Activated CD4-positive, alpha-beta T cell treated with anti-CD3 and anti-CD28 coated beads, Interleukin-2, amount 10 ng/mL, durations not matched to agents 7 days and 5 days (primary cell): ENCODE measurements at places on chromosomes 2 and 18. TPM values are rescaled to one million over a fixed set of nuclear protein-coding genes. Genes with fewer than 3 reads are reported as not detected.

- H3K36me3 ChIP-seq, result no peaks in the 10 kb centered on the region
- H3K27me3 ChIP-seq, result no peaks in the 10 kb centered on the region
- H3K27ac ChIP-seq, result peak overlapping the region; percentile 10
- peaks cover 11% of the 10 kb centered on the region for H3K4me1 ChIP-seq
These were observed 89.3 kb downstream of the MBD5 start for GRCh38 chr2:148110184-148110583.

- no peaks in the 10 kb centered on the region for H3K36me3 ChIP-seq
- peaks cover 3% of the 10 kb centered on the region for H3K4me1 ChIP-seq
- no peak overlapping the region for H3K4me3 ChIP-seq
- no peak overlapping the region for H3K27ac ChIP-seq
- no peak for DNase-seq
These were observed 160.6 kb downstream of the MAP2 start for GRCh38 chr2:209584472-209584871.

DNA sequence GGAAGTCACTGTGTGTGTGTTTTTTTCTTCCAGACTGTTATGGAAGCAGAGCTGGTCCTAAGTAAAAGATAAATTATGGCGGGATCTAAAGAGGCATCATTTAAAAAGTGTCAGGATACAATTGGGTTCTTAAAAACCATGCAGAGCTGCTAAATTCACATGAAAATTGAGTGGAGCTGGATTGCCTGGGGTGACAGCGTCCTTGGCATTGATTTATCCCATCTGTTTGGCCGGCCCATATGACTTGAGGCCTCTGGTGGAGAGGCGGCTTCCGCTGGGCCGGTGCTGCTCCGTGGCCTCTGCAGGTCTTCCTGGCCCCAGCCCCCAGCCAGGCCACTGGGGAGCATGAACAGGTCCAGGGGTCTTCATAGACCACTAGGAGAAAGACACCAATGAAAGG, 165.5 kb downstream of the GLI2 start:
- H3K36me3 ChIP-seq, result no peaks in the 10 kb centered on the region
- DNase-seq, result no peak
- no peak overlapping the region for H3K4me3 ChIP-seq
- H3K27me3 ChIP-seq, result no peaks in the 10 kb centered on the region
- H3K4me1 ChIP-seq, result no peaks in the 10 kb centered on the region

DNA sequence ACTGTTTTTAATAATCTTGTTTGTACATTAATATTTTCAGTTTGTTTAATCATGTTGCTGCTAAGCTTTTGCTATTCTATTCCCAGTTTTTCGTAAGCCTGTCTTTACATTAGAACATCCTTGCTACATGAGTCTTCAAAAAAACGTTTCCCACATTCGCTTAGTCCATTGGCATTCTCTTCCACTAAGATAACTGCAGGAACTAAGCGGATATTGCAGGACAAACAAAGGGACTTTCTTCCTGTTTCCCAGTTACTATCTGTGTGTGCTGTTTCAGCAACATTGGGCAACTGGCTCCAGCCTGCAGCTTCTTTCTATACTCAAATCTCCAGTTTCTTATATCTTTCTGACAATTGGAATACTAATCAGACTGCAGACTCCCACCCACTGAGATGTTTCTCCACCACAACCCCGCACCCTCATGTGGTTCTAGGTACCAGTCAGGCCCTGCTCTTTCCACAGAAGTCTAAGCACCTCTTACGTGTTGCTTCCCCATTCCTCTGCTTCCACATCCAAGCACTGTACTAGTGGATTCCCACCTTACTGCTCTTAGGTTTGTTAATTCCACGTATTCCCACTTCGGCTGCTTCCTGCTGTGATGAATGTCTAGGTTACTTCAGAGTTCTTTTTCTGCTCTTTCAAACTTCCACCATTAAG, 420.3 kb downstream of the LRRTM4 start:
- no peaks in the 10 kb centered on the region for H3K4me1 ChIP-seq
- no peak overlapping the region for H3K27ac ChIP-seq
- H3K27me3 ChIP-seq, result no peaks in the 10 kb centered on the region
- no peak for DNase-seq

- no peaks in the 10 kb centered on the region for H3K36me3 ChIP-seq
- peaks cover 3% of the 10 kb centered on the region for H3K27me3 ChIP-seq
- no peaks in the 10 kb centered on the region for H3K4me1 ChIP-seq
- no peak for DNase-seq
These were observed 402.0 kb upstream of the UBE2E3 start for GRCh38 chr2:180578441-180578840.

DNA sequence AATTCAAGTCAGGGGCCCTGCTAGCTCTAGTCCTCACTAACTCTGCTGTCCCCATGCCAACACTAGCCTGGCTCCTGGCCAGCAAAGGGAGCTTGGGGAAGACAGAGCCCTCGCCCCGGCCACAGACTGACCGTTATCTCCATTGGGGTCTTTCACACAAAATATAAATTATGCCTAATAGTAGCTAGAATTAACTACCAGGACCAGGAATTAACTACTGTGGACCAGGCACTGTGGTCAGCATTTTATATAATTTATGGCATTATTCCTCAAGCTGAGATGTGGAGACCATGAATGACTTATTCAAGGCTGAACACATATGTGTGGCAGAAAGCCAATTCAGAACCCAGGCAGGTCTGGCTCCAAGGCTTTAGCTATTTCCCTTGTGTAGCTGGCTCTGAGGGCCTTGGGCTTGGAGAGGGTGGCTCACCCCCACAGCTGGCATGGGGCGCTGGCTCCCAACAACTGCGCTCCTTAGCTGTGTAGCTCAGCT, 49.2 kb downstream of the CELF4 start:
- H3K4me3 ChIP-seq, result no peak overlapping the region
- no peaks in the 10 kb centered on the region for H3K4me1 ChIP-seq
- no peaks in the 10 kb centered on the region for H3K27me3 ChIP-seq
- H3K36me3 ChIP-seq, result no peaks in the 10 kb centered on the region

- H3K4me1 ChIP-seq, result peaks cover 32% of the 10 kb centered on the region
- no peaks in the 10 kb centered on the region for H3K27me3 ChIP-seq
- H3K4me3 ChIP-seq, result peak overlapping the region; percentile 98
- DNase-seq, result no peak
- peak overlapping the region; percentile 91 for H3K27ac ChIP-seq
- peaks cover 30% of the 10 kb centered on the region for H3K36me3 ChIP-seq
These were observed 435 bp downstream of the RNF181 start for GRCh38 chr2:85596026-85596333.

- no peak overlapping the region for H3K4me3 ChIP-seq
- no peak for DNase-seq
- H3K27me3 ChIP-seq, result peaks cover 25% of the 10 kb centered on the region
- H3K27ac ChIP-seq, result no peak overlapping the region
These were observed 95.9 kb upstream of the MSH2 start for GRCh38 chr2:47307066-47307465.

The ST8SIA5 gene
- total RNA-seq, result 0.15 TPM

The RETREG2 gene
- total RNA-seq, result 102 TPM
